Stomach (tissue), 19 donors: ENCODE measurements at places on chromosomes 2 and 18. TPM values are rescaled to one million over a fixed set of nuclear protein-coding genes. Genes with fewer than 3 reads are reported as not detected.

The DSC3 gene
- polyA plus RNA-seq = 26.6 TPM

The KCNS3 gene
- 15.0 TPM for polyA plus RNA-seq

The NT5C1B gene
- not detected for polyA plus RNA-seq

The GALNT14 gene
- 1.4 TPM for polyA plus RNA-seq

The TRIB2 gene
- 26.4 TPM for polyA plus RNA-seq

The CLEC4F gene
- 0.13 TPM for polyA plus RNA-seq

The SANBR gene
- 3.7 TPM for polyA plus RNA-seq

The RHOB gene
- 145 TPM for polyA plus RNA-seq

The TRIM43 gene
- polyA plus RNA-seq = 0.25 TPM

The DSG1 gene
- polyA plus RNA-seq = not detected

The ZNF24 gene
- 10.5 TPM for polyA plus RNA-seq

The RUFY4 gene
- polyA plus RNA-seq = not detected

The TM4SF20 gene
- not detected for polyA plus RNA-seq

The TNS1 gene
- 33.2 TPM for polyA plus RNA-seq

The SNRNP200 gene
- polyA plus RNA-seq = 31.2 TPM

The LBX2 gene
- 1.1 TPM for polyA plus RNA-seq

The ALKAL2 gene
- polyA plus RNA-seq = 6.8 TPM

The OTOS gene
- not detected for polyA plus RNA-seq

The CMPK2 gene
- polyA plus RNA-seq = 11.3 TPM

The GPR75 gene
- polyA plus RNA-seq = not detected

The ANTXR1 gene
- 5.8 TPM for polyA plus RNA-seq

The MFF gene
- 86.8 TPM for polyA plus RNA-seq

The COL6A3 gene
- 12.0 TPM for polyA plus RNA-seq

The IL1RN gene
- 40.9 TPM for polyA plus RNA-seq

The LRP1B gene
- 0.12 TPM for polyA plus RNA-seq

The CNOT9 gene
- 14.1 TPM for polyA plus RNA-seq

The NDUFAF7 gene
- polyA plus RNA-seq = 7.3 TPM

The RNU2-63P gene
- polyA plus RNA-seq = not detected

The DUSP28 gene
- 2.7 TPM for polyA plus RNA-seq

The MAPK4 gene
- polyA plus RNA-seq = 0.19 TPM

The PARD3B gene
- polyA plus RNA-seq = 1.8 TPM

The OSR1 gene
- 5.5 TPM for polyA plus RNA-seq

The THSD7B gene
- not detected for polyA plus RNA-seq

The ABCB11 gene
- not detected for polyA plus RNA-seq

The NT5DC4 gene
- not detected for polyA plus RNA-seq

The SUCLG1 gene
- 102 TPM for polyA plus RNA-seq

The TMEM200C gene
- polyA plus RNA-seq = 0.12 TPM

The LOXHD1 gene
- not detected for polyA plus RNA-seq

The ASTL gene
- polyA plus RNA-seq = not detected

The NPPC gene
- not detected for polyA plus RNA-seq

The CCL20 gene
- 8.6 TPM for polyA plus RNA-seq

The BOLL gene
- not detected for polyA plus RNA-seq

The MAP4K3 gene
- polyA plus RNA-seq = 20.0 TPM

The ABCG8 gene
- polyA plus RNA-seq = not detected

The OXER1 gene
- polyA plus RNA-seq = 2.0 TPM

The HOXD3 gene
- 0.78 TPM for polyA plus RNA-seq
